ENCODE measurements at places on chromosomes 1 and 21. TPM values are rescaled to one million over a fixed set of nuclear protein-coding genes. Genes with fewer than 3 reads are reported as not detected.

Gene HSD3B1
- not detected for total RNA-seq

Gene MROH9
- 0.22 TPM for total RNA-seq

Gene IL12RB2
- total RNA-seq: under 0.01 TPM

Gene MYOG
- not detected for total RNA-seq

Gene FCRL4
- total RNA-seq: not detected

Gene ACTA1
- not detected for total RNA-seq

Gene FAM78B
- 0.32 TPM for total RNA-seq

Gene UBE2Q1
- 29.3 TPM for total RNA-seq

Gene BEND5
- 1.0 TPM for total RNA-seq

Gene TMEM125
- not detected for total RNA-seq

Gene CELA3B
- not detected for total RNA-seq

Gene AMIGO1
- 2.1 TPM for total RNA-seq

Gene IGFN1
- total RNA-seq: not detected
